ENCODE measurements at places on chromosomes 12 and 14.

DNA sequence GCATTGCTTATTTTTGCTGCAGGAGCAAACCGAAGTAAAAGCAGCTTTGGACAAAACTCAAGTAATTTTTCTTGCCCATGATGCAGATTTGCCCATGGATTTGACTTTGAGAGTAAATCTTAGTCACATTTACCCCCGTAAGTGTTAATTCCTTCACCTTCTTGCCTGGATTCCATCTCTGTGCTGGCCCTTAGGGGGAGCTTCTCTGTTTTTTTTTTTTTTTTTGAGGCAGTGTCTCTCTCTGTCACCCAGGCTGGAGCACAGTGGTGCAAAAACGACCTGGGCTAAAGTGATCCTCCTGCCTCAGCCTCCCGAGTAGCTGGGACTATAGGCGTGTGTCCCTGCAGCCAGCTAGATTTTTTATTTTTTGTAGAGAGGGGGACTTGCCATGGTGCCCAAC, 210.2 kb downstream of the FUT8 start:
- DNase-seq: no peak

- DNase-seq: peak; percentile 7
Observed at GRCh38 chr14:38828183-38828827, 274.7 kb downstream of the SEC23A start.

GRCh38 chr14:29896354-29896821, 31.3 kb downstream of the PRKD1 start:
- DNase-seq: no peak

- no peak for DNase-seq
Observed at GRCh38 chr12:124938108-124938507, 23.7 kb upstream of the UBC start.

- DNase-seq: no peak
Observed at GRCh38 chr12:992647-993046, 1.6 kb downstream of the ERC1 start.

GRCh38 chr14:42214981-42215491, 608.4 kb downstream of the LRFN5 start:
- no peak for DNase-seq

DNA sequence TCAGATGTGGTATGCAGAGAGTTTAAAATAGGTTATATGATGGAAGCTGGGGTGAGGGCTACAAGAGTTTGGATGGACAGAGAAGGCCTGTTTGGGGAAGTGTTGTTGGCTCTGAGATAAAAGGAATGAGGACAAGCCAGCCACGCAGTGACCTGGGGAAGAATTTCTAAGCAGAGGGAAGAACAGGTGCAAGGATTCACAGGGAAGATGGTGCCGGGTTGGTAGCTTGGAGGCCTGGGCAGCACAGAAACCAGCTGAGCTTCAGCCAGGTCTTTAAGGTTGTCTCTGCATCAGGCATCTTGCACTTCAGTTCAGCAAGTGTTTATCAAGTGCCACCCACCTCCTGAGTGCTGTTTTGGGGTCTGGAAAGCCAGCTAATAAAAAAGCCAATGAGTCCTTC, 1163.7 kb downstream of the AACS start:
- DNase-seq: no peak

- no peak for DNase-seq
Observed at GRCh38 chr14:21299562-21300130, 19.8 kb downstream of the RPGRIP1 start.

DNA sequence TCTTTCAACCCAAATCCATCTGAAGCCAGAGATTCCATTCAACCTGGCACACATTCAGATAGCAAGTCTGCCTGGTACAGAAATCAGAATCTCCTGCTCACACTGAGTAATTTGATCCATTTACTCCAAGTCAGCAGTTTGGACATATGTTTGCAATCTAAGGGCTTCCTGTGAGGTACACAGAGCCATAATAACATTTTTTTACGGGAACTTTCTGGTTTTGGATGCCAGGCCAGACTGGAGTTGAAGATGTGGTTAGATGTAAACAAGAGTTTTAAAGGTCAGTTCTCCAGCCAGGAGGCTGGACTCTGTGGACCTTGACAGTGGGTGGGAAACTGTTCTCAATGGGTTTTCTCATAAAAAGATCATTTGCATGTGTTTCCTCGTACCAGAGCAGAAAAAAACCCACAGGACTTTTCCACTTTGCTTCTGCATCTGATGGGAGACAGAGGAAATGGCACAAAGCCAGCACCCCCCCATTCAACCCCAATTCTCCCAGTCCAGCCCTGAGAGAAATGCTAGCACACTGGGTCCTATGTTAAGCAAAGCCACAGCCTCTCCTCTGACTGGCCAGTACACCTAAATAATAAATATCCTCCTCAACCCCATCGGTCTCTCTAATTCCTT, 17.7 kb upstream of the TSPAN11 start:
- DNase-seq: no peak

DNA sequence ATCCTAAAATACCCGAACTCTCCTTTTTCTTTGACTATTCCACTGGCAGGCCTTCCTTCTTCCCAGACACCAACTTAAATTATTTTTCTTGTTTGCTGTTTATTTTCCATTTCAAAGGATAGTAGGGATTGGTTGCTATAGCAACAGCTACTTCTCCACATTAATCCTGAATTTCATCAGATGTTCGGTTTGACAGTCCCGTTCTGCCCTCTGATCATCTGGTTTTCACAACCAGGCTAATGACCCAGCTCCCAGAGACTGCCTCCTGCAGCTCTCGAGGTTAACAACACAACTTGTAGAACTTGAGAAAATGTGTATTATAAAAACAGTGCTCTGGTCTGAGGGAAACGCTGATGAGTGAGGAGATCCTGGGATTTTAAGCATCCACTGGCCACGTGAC, 45.5 kb downstream of the NUAK1 start:
- no peak for DNase-seq

GRCh38 chr12:116426391-116427136, 132.6 kb upstream of the MAP1LC3B2 start:
- DNase-seq: no peak

Data from NCI-H510A (cell line).